ENCODE measurements at places on chromosomes 12 and 14.
A peak's percentile ranks its signal among the peaks of the same experiment; 100 is the strongest.

DNA sequence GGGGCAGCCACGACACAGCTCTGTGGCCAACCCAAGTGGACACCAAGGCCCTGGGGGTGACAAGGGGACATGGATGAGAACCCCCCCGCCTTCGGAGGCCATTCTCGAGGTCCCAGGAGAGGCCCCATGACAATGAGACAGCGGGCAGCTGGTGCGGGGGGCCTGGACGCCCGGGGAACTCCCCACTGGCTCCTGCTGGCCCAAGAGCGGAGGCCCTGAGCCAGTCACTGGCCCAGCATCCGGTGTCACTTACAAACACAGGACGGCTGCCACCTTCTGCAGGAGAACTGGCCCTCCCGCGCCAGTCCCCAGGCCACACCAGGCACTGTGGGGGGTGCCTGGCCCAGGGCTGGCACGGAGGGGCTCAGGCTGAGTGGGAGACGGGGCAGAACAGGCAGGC lies 51.4 kb downstream of the NCOR2 start:
- DNase-seq: no peak

- DNase-seq: no peak
Measured at GRCh38 chr14:62934439-62934838, 110.8 kb downstream of the KCNH5 start.

DNA sequence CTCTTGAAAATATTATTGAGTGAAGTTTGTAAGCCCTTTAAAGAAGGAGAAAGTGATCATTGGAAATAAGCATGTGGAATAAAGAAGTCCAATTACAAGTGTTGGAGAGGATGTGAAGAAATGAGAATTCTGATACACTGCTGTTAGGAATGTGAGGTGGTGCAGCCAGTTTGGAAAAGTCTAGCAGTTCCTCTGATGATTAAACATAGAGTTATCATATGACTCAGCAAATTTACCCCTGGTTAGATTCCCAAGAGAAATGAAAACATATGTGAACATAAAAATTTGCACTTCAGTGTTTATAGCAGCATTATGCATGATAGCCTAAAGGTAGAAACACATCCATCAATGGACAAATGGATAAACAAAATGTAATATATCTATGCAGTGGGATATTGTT lies 319.9 kb downstream of the AEBP2 start:
- no peak for DNase-seq

DNA sequence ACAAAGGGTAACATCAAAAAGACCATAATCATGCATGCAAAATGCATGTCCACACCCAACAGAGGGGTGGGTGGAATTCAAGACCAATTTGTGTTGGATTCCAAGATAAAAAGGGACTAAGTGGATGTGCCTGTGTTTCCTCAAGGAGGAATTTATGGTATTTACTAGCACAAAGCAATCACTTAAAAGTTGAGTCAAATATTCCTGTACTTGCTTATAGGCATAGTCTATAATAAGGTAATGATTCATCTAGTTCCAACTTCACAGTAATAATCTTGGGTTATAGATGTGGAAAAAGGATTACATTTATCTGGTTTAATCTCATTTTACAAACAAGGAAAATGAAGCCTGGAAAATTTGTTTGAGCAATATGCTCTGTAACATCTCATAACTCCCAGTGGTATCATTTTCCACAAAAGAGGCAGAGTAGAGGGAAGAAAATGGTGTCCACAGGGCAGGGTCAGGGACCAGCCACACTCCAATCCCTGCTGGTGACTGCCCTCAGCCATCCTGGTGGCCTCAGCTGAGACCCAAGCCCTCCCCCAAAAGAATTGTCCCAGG lies 80.8 kb upstream of the REP15 start:
- DNase-seq: peak; percentile 57

DNA sequence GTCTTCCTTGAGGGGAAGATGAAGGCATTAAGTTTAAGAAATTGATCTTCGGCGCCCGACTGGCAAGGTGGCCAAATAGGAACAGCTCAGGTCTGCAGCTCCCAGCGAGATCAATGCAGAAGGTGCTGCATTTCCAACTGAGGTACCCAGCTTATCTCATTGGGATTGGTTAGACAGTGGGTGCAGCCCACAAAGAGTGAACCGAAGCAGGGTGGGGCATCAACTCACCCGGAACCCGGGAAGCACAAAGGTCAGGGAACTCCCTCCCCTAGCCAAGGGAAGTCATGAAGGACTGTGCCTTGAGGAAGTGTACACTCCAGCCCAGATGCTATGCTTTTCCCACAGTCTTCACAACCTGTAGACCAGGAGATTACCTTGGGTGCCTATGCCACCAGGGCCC lies 45.2 kb upstream of the AVPR1A start:
- DNase-seq: no peak

GRCh38 chr12:113208041-113208934 lies 13.0 kb upstream of the TPCN1 start:
- DNase-seq: no peak

DNA sequence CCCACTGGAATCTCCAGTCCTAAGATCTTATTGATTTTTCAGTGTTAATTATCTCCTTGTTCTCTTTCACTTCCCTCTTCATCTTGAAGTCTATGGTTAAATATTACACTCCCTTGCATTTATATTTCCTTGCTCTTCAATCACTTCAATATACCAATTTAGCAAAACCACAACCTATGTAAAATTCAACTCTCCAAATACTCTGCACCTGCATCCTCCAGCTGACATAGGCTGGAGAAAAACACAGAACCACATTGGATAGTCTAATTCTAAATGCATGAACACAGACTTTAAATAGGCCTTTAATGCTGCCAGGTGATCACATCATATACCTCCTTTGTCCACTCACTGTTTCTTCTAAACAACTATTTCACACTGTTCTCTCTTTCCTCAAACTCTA lies 253.8 kb upstream of the GARIN6 start:
- no peak for DNase-seq

DNA sequence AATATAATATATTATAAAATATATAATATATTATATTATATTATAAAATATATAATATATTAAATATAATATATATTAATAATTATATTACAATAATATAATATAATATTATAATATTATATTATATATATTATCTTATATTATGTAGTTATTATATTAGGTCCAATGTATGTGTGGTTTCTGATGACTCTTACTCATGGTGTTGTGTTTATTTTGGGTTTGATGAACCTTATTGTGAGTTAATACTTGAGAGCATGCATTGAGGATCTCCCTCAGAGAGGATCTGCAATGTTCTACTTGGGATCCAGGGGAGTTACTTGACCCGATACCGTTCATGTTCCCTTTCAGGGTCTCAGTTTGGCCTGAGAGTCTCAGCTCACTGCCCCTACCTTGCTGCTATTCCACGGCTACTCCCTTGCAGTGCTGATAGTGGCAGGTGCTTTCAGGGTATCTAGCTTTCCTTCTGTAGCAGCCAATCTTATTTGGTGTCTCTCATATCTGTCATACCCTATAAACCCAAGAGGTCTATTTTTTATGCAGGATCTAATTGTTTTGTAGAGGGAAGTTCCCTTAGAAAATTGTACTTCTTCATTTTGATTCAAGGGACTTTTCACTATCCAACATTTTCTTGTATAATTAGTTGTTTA lies 89.1 kb upstream of the ZDHHC17 start:
- no peak for DNase-seq

DNA sequence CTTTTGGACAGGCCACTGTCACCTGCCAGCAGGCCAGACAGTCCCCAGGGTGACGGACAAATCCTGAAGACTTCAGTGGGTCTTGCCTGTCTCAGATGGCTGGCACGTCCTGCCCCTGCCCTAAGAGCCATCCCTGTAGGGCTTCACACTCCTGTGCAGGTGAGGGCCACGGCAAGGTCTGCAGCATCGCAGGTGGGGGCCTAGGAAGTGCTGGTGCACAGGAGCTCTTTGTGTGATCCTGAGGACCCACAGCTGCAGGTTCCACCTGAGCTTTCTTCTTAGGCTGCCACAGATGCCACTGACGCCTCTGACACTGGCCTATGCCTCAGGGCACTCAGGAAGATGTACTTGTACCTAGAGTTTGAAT lies 108.5 kb upstream of the FKBP4 start:
- DNase-seq: no peak

- no peak for DNase-seq
Measured at GRCh38 chr14:54804538-54805041, 98.0 kb downstream of the GCH1 start.

DNA sequence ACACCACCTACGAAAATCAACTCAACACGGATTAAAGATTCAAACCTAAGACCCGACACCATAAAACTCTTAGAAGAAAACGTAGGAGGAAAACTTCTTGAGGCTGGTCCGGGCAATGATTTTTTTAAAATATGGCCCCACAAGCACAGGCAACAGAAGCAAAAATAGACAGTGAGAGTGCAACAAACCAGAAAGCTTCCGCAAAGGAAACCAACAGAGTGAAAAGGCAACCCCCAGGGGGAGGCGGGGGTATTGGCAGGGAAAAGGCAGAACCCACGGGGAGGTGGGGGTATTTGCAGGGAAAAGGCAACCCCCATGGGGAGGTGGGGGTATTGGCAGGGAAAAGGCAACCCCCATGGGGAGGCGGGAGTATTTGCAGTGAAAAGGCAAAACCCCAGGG lies 20.5 kb upstream of the FBRSL1 start:
- DNase-seq: no peak

- no peak for DNase-seq
Measured at GRCh38 chr14:24196071-24197055, 1.1 kb upstream of the TM9SF1 start.

DNA sequence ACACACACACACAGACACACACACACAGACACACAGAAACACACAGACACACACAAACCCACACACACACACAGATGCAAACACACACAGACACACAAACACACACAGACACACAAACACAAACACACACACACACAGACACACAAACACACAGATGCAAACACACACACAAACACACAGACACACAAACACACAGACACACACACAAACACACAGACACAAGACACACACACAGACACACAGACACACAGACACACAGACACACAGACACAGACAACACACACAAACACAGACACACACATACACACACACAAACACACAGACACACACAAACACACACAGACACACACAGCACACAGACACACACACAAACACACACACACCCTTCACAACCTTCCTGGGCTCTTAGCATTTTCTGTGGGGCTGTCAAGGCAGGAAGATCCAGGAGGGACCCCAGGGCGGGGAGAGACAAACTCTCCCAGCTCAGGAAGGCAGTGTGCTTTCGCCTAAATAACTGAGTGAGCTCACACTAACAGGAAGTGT lies 24.2 kb upstream of the INF2 start:
- DNase-seq: peak; percentile 49
